HEK293T (cell line): ENCODE measurements at places on chromosomes 5 and 9.

DNA sequence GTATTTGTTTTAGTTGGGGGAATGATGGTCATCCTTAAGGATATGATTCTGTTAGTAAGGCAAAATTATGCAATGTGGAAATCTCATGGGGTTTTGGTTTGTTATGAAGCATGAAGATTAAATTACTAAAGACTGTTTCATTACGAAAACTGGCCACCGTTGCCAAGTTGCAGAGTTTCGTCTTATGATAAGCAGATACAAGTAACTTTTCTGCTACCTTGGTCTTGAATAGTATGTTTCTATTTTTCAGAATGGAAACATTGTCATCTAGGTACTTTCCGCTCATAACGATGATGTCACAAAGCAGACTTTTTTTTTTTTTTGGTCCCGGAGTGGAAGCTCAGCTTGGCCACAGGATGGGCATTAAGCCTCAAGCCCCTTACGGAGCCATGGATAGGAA is 4.2 kb downstream of the CCNI2 start:
- no peak for DNase-seq

GRCh38 chr5:35016174-35017051 is 31.3 kb downstream of the AGXT2 start:
- no peak for DNase-seq

DNA sequence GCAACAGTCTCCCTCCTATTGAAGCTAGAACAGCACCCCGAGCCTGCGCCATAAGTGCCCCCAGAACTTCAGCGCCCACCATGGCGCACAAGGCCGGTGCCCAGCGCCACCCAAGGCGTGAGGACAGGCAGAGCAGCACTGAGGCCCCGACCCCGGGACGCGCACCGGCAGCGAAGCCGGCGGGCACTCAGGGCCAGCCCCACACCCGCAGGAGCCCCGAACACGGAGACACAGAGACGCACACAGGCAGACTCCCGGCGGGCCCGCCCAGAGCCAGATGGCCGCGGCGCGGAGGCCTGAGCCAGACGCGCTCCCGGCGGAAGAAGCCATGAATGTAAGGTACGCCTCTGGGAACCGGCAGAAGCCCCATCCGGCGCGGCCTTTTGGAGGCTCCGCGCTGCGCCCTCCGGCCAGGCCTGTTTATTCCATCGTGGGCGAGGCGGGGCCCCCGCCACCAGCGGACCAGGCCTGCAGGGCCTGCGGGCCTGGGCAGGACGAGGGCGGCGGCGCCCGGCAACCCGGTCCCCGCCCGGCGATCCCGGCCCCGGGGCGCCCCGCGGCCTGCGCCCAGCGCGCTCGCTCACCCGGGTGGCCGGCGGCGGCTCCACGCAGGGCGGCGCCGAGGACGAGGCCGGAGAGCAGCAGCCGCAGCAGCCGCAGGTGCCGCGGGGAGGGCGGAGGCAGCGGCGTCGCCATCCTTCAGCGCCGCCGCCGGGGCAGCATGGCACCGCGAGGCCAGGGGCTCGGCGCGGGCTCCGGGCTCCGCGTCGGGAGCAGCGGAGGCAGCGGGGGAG is 486 bp downstream of the NPDC1 start:
- peak; percentile 61 for DNase-seq

GRCh38 chr9:121756474-121757280 is 105.2 kb downstream of the DAB2IP start:
- DNase-seq = no peak

GRCh38 chr5:32207355-32207634 is 33.2 kb upstream of the GOLPH3 start:
- DNase-seq = no peak
